ENCODE measurements at places on chromosomes 5 and 9. TPM values are rescaled to one million over a fixed set of nuclear protein-coding genes. Genes with fewer than 3 reads are reported as not detected.

Gene OR13J1
- total RNA-seq: not detected

Gene PSD2
- 0.08 TPM for total RNA-seq

Gene TMEM174
- not detected for total RNA-seq

Gene FAXDC2
- total RNA-seq: 10.1 TPM

Gene SPAAR
- 4.0 TPM for total RNA-seq

Gene ANKRD34B
- not detected for total RNA-seq

Gene MYORG
- 9.7 TPM for total RNA-seq

Gene SLC4A9
- 0.19 TPM for total RNA-seq

Gene HCN1
- not detected for total RNA-seq

Gene LPAR1
- total RNA-seq: 10.6 TPM

Gene LCN6
- total RNA-seq: 4.5 TPM

Gene ARHGEF28
- 1.8 TPM for total RNA-seq

Gene OBP2B
- total RNA-seq: not detected

Gene ADGRV1
- total RNA-seq: 0.19 TPM

Gene DOK3
- total RNA-seq: 4.7 TPM

Gene RPL7A
- 761 TPM for total RNA-seq

Gene SCGB3A2
- not detected for total RNA-seq

Gene C9orf153
- total RNA-seq: not detected

Gene ACOT12
- total RNA-seq: not detected

Gene PCDHGB5
- 13.9 TPM for total RNA-seq

Gene LCN9
- not detected for total RNA-seq

Gene CD274
- 17.9 TPM for total RNA-seq

Gene NUTM2G
- total RNA-seq: not detected

Gene PALM2AKAP2
- total RNA-seq: 165 TPM

Gene SVEP1
- 6.7 TPM for total RNA-seq

Gene ADAMTS19
- 0.40 TPM for total RNA-seq

Gene FOCAD
- total RNA-seq: 38.3 TPM

Gene ARL10
- 11.4 TPM for total RNA-seq

Gene OR1J2
- not detected for total RNA-seq

Gene ST8SIA4
- 4.6 TPM for total RNA-seq

Gene MBLAC2
- total RNA-seq: 2.9 TPM

Gene RAI14
- total RNA-seq: 17.5 TPM

Gene TAF11L11
- total RNA-seq: not detected

Gene SYK
- total RNA-seq: 4.7 TPM

Gene ACTBL2
- total RNA-seq: not detected

Gene SMIM33
- total RNA-seq: not detected

Gene REEP2
- total RNA-seq: 10.8 TPM

Gene SAPCD2
- 0.11 TPM for total RNA-seq

Gene GNA14
- total RNA-seq: 2.7 TPM

Gene TEK
- total RNA-seq: 21.0 TPM

Gene SLC34A3
- total RNA-seq: not detected

Gene DIMT1
- total RNA-seq: 18.0 TPM

Gene PGM5
- total RNA-seq: 191 TPM

Gene ITK
- total RNA-seq: 0.43 TPM

Gene IFNA13
- not detected for total RNA-seq

Gene PURA
- total RNA-seq: 30.7 TPM

Gene PCDHB5
- total RNA-seq: 3.2 TPM

Gene HK3
- total RNA-seq: 4.3 TPM

Gene LCN1
- total RNA-seq: not detected

Gene PHF24
- total RNA-seq: 0.57 TPM

Gene ECSCR
- total RNA-seq: 20.1 TPM

Gene TAF1L
- total RNA-seq: not detected

Gene GARIN3
- not detected for total RNA-seq

Gene FOXD4L3
- not detected for total RNA-seq

Gene CDX1
- total RNA-seq: 0.16 TPM
